ENCODE measurements at places on chromosomes 4 and X. TPM values are rescaled to one million over a fixed set of nuclear protein-coding genes. Genes with fewer than 3 reads are reported as not detected.

GRCh38 chr4:152850377-152850776 lies 70.6 kb downstream of the ARFIP1 start:
- no peak for DNase-seq

- DNase-seq, result no peak
Measured at GRCh38 chr4:144714166-144714565, 68.2 kb downstream of the HHIP start.

- DNase-seq, result no peak
Measured at GRCh38 chrX:153821066-153821465, 9.3 kb downstream of the PDZD4 start.

GRCh38 chr4:170716868-170717267 lies 627.1 kb upstream of the AADAT start:
- DNase-seq, result no peak

Gene SMR3B
- not detected for total RNA-seq
